ENCODE measurements at places on chromosomes 2 and 18. TPM values are rescaled to one million over a fixed set of nuclear protein-coding genes. Genes with fewer than 3 reads are reported as not detected.

The MEP1B gene
- not detected for total RNA-seq

DNA sequence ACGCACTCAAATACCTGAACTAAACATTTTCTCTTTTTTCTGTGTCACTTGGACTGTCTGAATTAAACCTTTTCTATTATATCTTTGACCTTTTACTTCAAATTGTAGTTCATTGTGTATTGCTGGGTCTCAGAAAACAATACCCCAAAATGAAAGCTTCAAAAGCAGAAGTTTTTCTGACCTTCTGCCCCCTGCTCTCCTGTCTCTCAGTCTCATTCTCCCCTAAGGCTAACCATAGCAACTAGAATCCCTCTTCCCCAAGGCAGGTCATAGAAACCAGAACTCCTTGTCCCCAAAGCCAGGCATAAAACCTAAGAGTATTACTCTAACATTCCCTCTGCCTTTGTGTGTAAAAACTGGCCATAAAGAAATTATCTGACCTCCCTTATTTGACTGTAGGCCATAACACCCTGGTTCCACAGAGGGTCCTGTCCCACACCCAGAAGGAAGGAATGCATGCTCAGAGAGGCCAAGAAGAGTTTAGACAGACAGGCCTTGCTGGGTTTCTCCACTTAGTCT, 93.5 kb upstream of the B3GNT2 start:
- no peak for DNase-seq

DNA sequence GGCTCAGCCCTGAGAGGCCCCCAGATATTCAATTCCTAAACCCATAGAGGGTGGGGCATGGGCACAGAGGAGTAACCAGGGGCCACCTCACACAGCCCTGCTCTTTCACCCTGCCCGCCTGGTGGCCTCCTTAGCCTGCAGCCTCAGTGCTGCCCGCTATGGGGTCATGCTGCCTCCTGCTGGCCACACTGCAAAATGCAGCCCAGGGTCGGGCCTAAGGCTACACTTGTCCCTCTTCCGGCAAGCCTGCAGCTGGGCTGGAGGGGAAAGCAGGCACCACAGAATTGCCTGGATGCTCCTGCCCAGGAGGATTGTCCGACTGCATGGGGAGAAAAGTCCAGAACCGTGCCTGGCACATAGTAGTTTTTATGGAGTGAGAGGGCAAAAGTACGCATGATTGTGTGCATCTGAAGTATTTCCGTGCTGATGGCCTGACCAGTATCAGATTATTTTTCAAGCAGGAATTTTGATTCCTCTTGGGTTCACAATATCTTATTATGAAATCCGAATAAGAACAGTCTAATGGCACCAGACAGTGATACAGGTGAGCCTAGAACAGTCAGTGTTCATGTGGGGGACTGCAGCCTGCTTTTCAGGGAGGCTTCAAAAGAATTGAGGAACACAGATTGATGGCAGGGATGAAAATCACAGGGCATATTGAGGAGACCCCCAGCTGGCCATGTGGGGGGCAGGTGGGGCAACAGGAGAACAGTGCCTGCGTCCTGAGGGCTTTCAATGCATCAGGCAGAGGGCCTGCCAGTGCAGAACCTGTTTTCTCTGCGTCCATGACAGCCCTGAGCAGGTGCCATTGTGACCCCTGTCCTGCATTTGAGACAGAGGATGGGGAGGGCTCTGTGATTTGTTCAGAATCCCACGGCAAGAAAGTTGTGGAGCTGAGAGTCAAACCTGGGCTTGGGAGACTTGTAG, 51.2 kb upstream of the ALPP start:
- DNase-seq = peak; percentile 91

- peak; percentile 85 for DNase-seq
Observed at GRCh38 chr2:157497638-157498314, 53.9 kb upstream of the CYTIP start.

The SULT1C3 gene
- total RNA-seq = not detected

- DNase-seq = peak; percentile 41
Observed at GRCh38 chr2:37389395-37389794, 45.0 kb downstream of the QPCT start.

GRCh38 chr2:34099377-34099776, 500.3 kb upstream of the FAM98A start:
- DNase-seq = no peak

Data from Karpas-422 (cell line).